Activated T-helper 1 cell treated with anti-CD3 and anti-CD28 coated beads, Interleukin-12 subunit alpha, Interleukin-12 subunit beta, Interleukin-2, Interleukin-4 antibody, amounts not matched to agents 30 ng/mL and 10 ng/mL and 1 ng/mL, durations not matched to agents 14 hours and 24 hours and 36 hours (primary cell): ENCODE measurements at places on chromosomes 16 and 17. TPM values are rescaled to one million over a fixed set of nuclear protein-coding genes. Genes with fewer than 3 reads are reported as not detected.

DNA sequence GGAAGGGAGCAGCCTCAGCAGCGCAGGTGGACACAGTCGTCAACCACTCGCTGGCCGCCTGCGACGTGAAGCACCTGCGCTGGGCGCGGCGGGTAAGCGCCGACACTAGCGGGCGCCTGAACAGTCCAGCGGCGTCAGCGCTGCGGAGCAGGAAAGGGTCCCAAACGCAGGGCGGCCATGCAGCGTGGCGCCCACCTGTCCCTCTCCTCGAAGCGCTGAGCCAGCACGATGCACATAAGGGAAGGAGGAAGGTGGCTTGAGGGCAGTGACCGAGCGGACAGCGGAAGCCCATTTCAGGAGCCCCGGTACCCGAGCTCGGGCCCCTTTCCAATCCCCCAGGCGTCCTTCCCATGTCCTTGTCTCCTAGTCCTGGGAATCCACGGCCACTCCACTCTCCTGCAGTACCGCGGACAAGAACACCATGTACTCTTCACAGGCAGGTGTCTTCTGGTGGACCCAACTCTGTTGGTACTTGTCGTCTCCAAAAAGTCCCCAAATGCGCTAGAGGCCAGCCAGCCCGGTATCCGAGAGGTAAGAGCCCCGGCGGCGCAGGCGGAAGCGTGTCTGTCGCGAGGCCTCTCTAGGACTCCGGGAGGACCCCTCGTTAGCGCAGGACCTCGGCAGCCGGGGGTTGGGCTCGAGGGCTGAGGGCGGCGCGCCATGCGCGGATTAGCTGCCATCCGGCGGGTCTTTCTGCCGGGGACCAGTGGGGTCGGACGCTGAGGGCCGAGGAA, 14.4 kb downstream of the ZNF232 start:
- DNase-seq: no peak

The CCL7 gene
- total RNA-seq: not detected in 2 replicates

GRCh38 chr16:50373780-50374179, 5.0 kb upstream of the BRD7 start:
- DNase-seq: no peak

GRCh38 chr17:7824021-7824924, 9.7 kb upstream of the KDM6B start:
- DNase-seq: no peak

DNA sequence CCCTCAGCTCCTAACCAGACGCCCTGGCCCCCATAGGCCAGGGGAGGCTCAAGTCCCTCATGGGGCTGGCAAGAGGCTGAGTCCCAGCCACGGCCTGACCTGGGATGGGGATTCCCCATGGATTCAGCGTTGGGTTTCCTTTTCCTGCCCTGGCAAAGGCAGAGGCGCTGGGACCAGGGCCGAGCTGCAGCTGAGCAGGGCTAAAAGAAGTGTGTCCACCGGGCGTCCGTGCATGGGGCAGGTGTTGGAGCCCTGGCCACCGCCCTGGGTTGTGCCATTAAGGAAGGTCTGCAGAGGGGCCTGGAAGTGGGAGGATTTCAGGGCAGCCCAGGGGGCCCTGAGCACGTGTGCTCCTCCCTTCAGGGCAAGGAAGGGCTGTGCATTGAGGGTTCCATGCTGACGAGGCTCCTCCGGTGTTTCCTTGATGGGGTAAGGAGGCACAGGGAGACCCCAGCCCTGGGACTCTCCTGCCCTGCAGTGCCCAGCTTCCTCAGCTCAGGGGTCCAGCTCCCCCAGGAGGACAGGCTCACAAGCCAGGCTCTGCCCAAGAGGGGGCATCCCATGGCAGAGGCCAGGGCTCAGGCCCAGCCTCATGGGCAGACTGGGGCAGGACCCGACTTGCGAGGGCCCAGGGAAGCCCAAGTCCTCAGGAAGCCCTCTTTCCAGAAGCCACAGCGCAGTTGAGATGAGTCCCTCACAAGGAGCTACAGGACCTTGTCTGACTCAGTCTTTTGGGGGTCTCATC, 10.1 kb downstream of the TBC1D26 start:
- DNase-seq: no peak

DNA sequence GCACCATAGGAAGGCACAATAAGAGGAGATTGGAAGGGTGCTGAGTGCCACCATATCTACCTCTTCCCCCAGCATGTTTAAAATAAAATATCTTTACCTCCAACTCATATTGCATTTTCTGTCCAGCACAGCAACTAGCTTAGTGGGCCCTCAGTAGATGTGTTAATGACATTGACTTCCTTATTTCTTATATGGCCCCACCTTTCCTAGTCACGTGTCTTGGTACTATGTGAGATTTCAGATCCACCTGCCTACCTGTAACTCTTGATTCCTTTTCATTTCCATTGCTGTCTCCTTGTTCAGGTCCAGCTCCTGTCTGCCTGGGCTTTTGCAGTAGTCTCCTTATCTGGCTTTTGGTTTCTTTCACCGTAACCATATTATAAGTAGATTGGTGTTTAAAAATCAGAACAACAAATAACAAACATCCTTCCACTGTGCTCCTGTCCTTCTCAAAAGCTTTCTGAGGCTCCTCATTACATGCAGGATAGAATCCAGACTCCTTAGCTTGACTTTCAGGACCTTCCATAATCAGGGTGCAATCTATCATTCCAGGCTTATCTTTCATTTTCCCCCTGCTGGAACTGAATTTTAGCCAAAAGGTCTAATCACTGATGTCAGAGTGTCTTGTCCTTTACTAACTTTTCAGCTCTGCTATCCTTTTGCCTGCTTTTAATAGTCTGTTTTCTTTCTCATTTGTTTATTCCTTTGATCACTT, 71.3 kb downstream of the FTO start:
- no peak for DNase-seq

The CRISPLD2 gene
- total RNA-seq: 0.20 TPM in 1 of 2 replicates, not detected in the other

- no peak for DNase-seq
Observed at GRCh38 chr17:42617956-42618431, 8.5 kb downstream of the TUBG1 start.

DNA sequence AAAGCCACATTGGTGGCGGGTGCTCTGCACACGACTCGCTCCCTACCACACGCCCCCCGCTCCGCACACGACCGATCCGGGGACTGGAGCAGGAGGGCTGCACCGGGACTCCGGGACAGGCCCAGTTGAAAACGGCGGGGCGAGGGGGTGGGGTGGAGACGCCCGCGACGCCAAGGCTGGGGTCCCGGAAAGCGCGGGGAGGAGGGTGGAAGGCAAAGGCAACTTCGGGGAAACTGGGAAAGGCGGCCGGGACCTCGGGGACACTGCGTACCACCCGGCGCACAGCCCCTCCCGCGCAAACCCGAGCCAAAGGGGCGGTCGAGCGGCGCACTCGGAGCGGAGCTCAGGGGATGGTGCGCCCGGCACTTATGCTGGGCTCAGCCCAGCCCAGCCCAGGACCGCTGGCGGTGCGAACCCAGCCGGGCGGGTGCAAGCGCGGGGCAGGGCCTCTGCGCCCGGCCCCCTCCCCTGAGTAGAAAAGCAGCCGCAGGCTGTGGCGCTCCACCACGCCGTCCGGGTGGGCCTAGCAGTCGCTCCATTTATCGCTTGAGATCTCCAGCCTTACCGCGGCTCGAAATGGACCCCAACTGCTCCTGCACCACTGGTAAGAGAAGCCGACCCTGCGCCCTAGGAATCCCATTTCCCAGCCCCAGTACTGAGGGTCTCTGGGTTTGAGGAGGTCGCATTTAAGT, at the start of gene MT1M:
MT1M (plus strand) TSS at position 504 of the 692 bp plus-strand sequence; CDS start at position 577, 73 bp downstream.
- DNase-seq: no peak

The IRX5 gene
- total RNA-seq: 0.16 and 0.20 TPM in 2 replicates

DNA sequence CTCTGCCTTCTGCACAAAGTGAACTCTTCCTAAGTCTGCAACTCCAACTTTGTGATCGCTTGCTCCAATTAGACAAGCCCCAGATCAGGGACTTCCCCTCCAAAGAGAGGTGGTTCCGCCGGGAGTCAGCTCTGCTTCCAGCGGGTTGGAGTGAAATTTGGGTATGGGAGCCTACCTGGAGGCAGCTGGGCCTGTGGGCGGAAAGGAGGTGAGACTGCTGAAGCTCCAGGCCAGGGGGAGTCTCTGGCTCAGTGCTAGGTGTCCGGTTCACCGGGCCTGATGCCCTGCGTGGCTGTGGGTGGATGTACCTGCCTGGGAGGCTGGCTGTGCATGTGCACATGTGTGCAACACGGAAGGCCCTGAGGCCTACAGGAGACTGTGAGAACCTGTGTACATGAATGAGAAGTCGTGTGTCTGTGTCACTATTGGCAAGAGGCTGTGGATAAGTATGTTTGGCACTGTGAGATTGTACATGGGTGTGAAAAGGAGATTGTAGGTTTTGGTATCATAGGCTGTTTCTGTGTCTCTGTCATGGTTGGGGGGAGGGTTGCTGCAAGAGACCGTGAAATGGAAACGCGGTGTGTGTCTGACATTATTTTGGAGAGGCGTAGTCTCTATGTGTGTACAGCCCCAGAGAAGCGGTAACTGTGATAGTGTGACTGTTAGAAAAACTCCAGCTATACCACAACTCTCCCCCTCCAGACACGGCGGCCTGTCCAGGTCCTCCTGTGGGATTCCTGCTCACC, 4.2 kb downstream of the LHX1 start:
- no peak for DNase-seq

The MYO15A gene
- 0.31 and 0.34 TPM in 2 replicates for total RNA-seq

DNA sequence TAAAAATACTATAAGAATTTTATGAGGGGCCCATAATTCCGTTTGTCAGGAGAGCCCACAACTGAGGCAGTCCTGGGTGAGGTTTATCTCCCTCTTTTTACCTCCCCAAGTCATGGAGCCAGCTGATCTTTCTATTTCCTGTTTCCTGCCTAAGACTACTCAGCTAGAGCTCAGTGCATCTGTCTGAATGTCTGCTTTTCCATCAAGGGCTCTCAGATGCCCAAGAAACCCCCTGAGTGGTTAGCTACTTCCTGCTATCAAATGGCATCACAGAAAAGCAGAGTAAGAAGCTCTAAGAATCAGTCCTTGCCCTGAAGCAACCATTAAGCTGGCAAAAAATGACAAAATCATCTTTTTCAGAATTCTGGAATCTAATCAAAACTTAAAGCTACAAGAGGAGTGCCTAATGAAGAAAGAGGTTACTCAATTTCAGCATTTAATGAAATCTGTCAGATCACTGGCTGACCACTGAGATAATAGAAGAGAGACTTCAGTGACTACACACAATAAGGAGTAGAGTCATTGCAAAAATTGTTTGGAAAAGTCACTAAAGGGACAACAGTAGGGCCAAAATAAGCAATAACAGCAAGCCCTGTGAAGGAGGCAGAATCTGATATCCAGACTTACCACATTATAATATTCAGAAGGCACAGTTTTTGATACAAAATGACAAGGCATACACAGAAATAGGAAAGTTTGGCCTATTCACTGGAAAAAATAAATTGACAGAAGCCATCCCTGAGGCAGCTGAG, 150.1 kb downstream of the CYB561 start:
- DNase-seq: no peak

The CSH1 gene
- not detected in 2 replicates for total RNA-seq

DNA sequence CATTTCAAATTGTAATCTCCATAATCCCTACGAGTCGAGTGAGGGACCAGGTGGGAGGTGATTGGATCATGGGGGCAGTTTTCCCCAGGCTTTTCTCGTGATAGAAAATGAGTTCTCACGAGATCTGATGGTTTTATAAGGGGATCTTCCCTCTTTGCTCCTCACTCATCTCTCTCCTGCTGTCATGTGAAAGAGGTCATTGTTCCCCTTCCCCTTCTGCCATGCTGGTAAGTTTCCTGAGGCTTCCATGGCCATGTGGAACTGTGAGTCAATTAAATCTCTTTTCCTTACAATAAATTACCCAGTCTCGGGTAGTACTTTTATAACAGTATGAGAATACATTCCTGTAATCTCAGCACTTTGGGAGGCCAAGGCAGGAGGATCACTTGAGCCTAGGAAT, 76.7 kb upstream of the MARCHF10 start:
- no peak for DNase-seq

- DNase-seq: no peak
Observed at GRCh38 chr17:65553646-65554552, 7.5 kb downstream of the AXIN2 start.

DNA sequence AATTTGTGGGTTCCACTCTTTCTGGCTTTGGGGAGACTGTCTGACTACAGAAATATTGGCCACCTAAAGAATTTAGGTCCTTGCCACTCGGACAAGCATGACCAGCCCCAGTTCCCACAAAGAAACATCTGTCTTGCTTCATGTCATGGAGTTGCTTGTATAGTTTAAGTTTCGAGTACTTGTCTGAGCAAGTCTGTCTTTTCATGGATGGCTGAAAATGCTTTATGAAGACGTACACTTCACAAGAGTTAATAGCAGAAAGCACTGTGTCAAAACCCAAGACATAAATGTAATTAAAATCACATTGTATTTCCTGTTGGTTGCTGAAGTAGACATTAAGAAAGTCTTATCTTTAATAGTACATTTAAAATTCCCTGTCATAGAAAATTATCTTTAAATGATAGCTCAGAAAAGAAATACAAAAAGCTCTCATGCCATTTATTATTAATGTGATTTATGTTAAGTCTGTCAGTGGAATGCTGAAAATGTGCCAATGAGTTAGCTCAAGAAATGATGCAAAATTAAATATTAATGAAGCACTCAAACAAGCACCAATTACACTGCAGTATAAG, 29.8 kb upstream of the XYLT2 start:
- no peak for DNase-seq

DNA sequence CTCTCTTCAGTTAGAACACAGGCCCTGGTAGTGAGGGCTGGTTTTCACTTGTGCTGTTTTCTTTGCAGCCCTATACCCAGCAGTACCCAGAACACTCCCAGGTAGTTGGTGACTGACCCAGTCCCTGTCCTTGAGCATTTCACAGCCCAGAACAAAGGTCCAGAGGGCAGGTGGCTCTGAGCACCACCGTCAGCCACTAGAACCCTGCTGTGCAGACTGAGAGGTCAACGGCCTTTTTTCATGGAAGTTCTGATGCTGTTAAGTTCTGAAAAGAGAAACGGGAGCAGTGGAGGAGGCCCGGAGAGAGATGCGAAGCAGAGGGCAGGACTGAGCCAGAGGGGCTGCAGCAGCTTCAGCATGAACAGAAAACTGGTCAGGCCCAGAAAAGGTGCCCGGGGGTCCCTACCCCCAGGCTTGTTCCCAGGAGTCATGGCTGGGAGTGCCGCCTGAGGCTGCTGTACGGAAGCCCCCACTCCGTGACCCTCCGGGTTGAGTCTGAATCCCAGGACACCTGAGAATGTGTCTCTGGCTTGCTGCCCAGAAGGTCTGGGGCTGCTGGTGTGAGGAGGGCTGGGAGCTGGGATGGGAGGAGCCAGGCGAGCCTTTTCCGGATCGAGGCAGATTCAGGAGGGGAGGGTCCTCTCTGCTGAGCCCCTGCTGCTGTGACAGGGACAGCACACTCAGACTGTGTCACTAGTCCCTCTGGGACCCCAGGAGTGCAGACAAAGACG, 8.7 kb downstream of the ZNF276 start:
- DNase-seq: no peak

GRCh38 chr16:67800338-67800926, 5.9 kb downstream of the RANBP10 start:
- no peak for DNase-seq

- no peak for DNase-seq
Observed at GRCh38 chr16:51592001-51592501, 441.0 kb upstream of the SALL1 start.
